SK-MEL-5 (cell line): ENCODE measurements at places on chromosomes 3 and 15. TPM values are rescaled to one million over a fixed set of nuclear protein-coding genes. Genes with fewer than 3 reads are reported as not detected.

DNA sequence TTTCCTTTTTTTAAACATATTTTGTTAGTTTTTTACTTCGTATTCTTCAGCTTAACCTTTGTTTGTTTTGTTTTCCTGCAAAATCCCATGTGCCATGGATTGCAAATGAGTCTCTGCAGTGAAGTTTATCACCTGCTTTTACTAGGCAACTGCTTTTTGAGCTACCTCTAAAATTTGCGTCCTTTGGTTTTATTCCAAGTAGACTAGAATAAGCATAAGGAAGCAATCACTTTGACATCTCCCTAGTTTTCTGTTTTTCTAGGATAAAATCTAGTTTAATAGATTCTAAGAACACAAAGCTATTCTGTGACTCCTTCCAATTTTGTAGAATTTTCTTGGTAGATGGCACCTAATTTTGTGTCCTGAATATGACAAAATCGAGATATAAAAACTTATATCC lies 1059.2 kb downstream of the OTOL1 start:
- no peak for DNase-seq

- DNase-seq = peak; percentile 62
Observed at GRCh38 chr3:169218314-169218983, 445.1 kb downstream of the MECOM start.

- DNase-seq = no peak
Observed at GRCh38 chr15:101134780-101135179, 117.1 kb downstream of the CHSY1 start.

The HIGD1A gene
- total RNA-seq = 165 and 193 TPM in 2 replicates

GRCh38 chr3:43892526-43892925 lies 201.8 kb downstream of the ABHD5 start:
- no peak for DNase-seq

DNA sequence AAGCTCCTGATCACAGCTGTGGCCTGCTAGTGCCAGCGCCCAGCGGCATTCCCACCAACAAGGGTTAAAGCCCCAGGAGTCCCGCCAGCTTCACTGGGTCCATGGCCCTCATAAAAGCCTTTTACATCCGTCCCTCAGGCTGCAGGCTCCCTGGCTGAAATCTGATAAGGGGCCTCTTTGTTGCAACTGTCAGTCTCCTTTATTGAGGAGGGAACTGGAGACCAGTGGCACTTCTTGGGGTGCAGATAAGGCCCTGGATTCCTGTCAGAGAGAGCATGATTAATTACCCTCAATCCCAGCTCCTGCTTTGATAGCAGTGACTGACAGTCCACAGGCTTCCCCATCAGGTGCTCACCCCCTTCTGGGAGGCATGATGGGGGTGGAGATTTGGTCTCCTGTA lies 30.9 kb upstream of the CLK3 start:
- DNase-seq = no peak

The TUBGCP4 gene
- total RNA-seq = 7.9 and 9.2 TPM in 2 replicates

The PARP15 gene
- 0.37 TPM in 1 of 2 replicates, not detected in the other for total RNA-seq

The PLCH1 gene
- 0.26 and 0.35 TPM in 2 replicates for total RNA-seq

DNA sequence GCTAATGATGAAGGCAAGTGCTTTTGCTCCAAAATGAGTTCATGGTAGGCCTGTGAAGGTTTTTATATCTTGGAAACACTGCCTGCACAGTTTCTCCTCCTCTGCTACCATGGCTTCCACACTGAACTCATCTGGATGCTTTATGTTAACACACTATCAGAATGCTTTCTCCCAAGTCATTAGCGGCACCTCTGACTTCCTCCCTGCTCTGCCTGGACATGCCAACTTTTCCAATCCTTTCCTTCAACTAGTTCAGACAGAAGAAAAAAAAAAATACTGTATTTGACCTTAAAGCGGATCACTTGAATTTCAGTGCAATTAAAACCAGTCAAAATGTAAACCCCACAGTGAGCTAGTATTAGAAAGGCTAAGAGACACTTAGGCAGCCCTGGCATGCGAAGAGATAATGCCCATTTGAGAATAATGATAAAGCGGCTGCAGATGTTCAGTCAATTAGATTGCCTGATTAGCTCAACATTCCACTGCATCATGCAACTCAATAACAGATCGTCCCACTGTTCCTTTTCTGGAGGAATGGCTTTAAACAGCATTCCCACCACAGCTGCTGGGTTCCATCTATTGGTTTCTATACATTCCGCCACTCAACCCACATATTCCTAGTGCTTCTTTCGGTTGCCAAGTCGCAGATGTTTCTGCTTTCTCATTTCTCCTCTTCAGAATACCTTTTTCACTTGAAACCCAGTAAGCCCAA lies 51.7 kb downstream of the CNTN3 start:
- DNase-seq = no peak

The CMSS1 gene
- 50.7 and 51.7 TPM in 2 replicates for total RNA-seq

GRCh38 chr3:133845127-133845526 lies 39.5 kb downstream of the SRPRB start:
- DNase-seq = no peak

The UPK1B gene
- not detected in 2 replicates for total RNA-seq

DNA sequence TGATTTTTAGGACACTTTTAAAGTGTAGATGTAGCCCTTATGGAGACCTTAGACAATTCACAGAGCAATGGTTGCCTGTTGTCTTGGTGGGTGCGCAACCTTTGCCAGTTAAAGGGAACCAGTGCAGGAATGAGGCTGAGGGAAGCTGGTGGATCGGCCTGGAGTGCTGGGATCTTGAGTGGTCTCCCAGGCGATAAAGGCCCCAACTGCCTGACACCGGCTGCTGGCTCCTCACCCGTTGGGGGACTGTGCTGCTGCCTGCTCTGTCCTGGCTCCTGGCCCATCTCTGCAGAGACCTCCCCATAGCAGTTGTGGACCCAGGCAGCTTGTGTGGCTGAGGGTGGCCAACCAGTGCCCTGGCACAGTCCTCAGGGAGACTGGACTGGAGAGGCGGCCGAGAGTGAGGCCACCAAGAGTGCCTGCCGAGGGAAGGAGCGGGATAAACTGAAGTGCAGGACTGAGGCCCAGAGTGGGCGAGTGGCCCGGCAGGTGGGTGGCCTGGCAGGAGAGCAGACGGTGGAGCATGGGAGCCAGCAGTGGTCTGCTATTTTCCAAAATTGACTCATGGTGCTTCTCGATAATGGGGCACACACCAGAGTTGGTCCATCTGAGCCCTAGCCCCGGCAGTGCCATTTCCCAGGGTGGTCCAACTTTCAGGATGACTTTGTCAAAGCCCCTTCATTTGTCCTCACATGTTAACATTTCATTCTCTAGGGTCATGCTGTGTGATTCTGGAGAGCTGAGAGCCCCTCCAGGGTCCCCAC lies 2.1 kb downstream of the ALDH1A3 start:
- no peak for DNase-seq

- DNase-seq = peak; percentile 70
Observed at GRCh38 chr15:79849789-79850188, 47.0 kb downstream of the MTHFS start.

DNA sequence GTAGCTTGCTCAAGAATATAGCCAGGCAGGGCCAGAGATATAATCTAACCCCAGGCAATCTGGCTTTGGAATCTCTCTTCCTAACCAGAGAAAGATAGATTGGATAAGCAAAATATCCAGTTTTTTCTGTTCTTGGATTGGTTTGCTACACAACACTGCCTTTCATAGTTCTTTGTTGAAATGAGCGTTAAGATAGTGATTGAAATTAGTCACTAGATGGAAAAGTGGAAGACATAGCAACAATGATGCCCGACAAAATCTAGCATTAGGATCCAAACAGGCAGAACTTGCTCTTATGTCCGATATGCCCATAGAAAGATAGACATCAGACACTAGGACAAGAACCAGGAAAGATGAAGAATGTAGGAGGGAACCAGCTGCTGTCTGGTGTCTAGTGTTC lies 77.3 kb upstream of the COL8A1 start:
- no peak for DNase-seq

- no peak for DNase-seq
Observed at GRCh38 chr3:157279237-157279636, 119.3 kb upstream of the CCNL1 start.

GRCh38 chr3:48990636-48991469 lies 812 bp downstream of the P4HTM start:
- no peak for DNase-seq

- DNase-seq = peak; percentile 90
Observed at GRCh38 chr3:98039322-98040024, 4.4 kb upstream of the GABRR3 start.

DNA sequence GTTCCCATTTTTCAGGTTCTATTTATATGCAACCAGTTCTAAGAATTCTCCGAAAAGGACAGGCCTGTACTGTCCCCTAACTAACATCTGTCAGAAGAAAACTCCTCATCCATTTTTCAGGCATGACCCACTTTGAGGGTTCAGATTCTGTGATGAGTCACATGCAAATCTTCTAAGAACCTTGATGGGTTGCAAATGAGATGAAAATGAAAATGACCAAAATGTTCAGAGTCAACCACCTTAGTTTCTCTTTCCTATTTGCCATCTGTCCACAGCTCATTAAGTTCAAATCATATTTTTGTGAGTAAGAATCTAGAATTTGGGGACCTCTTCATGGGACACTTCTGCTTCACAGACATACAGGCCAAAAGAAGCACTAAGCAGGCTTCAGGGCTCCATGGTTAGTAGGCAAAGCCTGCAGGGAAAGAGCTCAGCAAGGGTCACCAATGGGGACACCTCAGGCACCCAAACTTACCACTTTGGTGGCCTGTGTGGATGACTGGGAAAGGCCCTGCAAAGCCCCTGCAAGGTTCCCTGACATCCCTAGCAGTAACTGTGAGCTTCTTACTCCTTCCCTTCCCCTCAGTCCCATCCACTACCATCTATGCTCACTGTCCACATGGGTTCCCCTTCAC lies 122.0 kb downstream of the WDR76 start:
- no peak for DNase-seq

DNA sequence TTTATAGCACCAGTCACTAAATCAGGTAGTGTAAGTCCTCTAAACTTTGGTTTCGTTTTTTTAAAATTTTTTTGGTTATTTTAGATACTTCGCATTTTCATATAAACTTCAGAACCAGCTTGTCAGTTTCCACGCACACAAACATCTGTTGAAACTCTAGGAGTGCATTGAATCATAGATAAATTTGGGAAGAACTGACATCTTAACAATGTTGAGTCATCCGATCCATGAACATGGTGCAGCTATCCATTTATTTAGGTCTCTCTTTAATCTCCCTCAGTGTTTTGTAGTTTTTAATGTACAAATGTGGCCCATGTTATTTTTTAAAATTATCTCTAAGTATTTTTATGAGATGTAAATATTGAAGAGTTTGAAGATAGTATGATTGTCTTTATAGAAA lies 17.7 kb downstream of the TICRR start:
- no peak for DNase-seq

DNA sequence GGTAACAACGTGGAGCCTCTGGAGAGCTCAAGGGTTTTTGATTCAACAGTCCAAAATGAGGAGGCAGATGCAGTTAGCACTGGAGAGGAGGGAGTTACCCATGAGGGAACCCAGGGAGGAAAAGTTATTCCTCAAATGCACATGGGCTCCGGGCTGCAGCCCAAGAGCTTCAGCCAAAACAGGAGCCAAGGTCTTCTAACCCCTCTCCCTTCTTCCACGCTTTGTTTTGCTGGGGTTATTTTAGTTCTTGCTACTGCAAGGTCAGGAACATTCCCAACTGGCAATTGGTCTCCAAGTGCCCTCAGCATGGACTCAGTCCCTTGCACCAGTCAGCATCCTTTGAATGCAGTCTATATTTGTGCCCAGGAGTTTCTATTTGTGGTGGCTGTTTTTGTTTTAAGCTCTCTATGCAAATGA lies 90.0 kb downstream of the TGFBR2 start:
- DNase-seq = no peak

The POLR2M gene
- total RNA-seq = 339 and 530 TPM in 2 replicates

DNA sequence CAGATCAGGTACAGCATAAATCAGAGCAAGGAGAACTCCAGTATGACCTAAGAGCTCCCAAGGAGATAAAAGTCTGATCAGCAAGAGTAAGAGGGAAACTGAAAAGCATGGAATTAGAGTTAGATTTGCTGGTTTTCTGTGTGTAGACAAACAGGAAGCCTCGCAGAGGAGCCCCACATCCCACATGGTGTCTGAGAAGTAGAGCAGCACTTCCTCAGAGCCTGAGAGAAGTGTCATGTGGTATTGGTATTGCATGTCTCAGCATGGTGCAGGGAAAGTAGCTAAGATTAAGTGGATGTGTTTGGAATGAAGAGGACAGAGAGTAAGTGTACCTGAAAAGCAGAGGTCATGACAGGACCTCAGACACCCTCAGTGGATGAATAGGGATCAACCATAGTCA lies 175.4 kb upstream of the GBE1 start:
- DNase-seq = no peak

The NSUN3 gene
- total RNA-seq = 13.1 and 13.5 TPM in 2 replicates

- DNase-seq = no peak
Observed at GRCh38 chr15:47541562-47541961, 175.7 kb upstream of the SEMA6D start.

GRCh38 chr3:5255404-5256344 lies 68.2 kb downstream of the EDEM1 start:
- DNase-seq = no peak

The SERPINI1 gene
- 14.4 and 14.6 TPM in 2 replicates for total RNA-seq

- DNase-seq = peak; percentile 43
Observed at GRCh38 chr3:32334675-32335074, 57.0 kb upstream of the CMTM7 start.

The ALDH1A2 gene
- total RNA-seq = 0.18 TPM in 1 of 2 replicates, not detected in the other

GRCh38 chr15:82875411-82876003 lies 66.1 kb downstream of the WHAMM start:
- no peak for DNase-seq

DNA sequence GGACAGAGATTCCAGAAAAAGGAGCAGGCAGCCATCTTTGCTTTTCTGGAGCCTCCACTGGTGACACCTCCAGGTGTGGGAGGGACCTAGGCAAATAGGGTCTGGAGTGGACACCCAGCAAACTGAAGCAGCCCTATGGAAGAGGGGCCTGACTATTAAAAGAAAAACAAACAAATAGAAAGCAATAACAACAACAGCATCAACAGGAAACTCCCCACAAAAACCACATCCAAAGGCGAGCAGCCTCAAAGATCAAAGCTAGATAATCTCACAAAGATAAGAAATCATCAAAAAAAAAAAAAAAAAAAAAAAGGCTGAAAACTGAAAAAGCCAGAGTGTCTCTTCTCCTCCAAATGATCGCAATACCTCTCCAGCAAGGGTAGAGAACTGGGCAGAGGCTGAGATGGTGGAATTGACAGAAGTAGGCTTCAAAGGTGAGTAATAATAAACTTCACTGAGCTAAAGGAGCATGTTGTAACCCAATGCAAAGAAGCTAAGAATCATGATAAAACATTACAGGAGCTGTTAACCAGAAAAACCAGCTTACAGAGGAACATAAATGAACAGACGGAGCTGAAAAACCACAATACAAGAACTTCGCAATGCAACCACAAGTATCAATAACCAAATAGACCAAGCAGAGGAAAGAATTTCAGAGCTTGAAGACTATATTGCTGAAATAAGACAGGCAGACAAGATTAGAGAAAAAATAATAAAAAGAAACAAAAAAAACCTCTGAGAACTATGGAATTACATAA lies 225.4 kb downstream of the CTNNB1 start:
- DNase-seq = no peak

The KLHL40 gene
- not detected in 2 replicates for total RNA-seq

DNA sequence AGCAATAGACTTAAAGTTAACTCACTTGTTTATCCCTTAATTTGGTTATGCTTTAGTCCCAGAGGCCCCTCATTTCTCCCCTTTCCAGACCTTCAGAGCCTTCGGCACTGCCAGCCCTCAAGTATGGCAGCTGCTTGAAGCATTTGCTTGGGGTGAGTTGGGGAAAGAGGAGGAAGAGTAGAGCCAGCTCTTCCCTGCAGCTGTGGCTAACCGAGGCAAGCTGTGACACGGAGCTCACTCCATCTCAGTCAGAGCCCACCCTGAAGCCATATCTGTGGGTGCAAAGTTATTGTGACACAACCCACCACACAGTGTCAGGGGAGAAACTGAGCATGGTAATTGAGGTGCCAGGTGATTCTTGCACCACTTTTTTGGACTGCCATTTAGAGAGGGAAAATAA lies 66.1 kb downstream of the FILIP1L start:
- DNase-seq = peak; percentile 3

The CDCP1 gene
- total RNA-seq = not detected in 2 replicates

The OR5K2 gene
- not detected in 2 replicates for total RNA-seq
